ENCODE measurements at places on chromosomes 12 and 14. TPM values are rescaled to one million over a fixed set of nuclear protein-coding genes. Genes with fewer than 3 reads are reported as not detected.
A peak's percentile ranks its signal among the peaks of the same experiment; 100 is the strongest.

DNA sequence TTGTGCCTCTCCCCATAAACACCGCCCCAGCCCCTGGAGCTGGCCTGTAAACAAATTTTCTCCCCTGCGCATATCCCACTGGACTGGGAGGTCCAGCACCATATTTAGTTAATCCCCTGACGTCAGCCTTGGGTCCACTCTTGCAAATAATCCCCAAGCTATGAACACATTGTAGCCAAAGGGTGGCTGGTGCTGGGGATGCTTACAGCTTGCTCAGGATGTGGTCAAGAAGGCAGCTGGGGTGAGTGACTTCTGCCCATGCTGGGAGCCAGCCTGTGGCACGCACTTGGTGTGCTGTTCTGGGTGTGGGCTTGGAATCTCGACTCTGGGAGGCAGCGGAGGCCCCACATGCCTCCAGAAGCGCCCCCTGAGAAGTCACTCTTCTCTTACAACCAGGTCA is 32.1 kb downstream of the CMKLR1 start:
- DNase-seq = no peak

Gene THAP2
- total RNA-seq = 3.2 TPM

Gene CHFR
- 27.2 TPM for total RNA-seq

DNA sequence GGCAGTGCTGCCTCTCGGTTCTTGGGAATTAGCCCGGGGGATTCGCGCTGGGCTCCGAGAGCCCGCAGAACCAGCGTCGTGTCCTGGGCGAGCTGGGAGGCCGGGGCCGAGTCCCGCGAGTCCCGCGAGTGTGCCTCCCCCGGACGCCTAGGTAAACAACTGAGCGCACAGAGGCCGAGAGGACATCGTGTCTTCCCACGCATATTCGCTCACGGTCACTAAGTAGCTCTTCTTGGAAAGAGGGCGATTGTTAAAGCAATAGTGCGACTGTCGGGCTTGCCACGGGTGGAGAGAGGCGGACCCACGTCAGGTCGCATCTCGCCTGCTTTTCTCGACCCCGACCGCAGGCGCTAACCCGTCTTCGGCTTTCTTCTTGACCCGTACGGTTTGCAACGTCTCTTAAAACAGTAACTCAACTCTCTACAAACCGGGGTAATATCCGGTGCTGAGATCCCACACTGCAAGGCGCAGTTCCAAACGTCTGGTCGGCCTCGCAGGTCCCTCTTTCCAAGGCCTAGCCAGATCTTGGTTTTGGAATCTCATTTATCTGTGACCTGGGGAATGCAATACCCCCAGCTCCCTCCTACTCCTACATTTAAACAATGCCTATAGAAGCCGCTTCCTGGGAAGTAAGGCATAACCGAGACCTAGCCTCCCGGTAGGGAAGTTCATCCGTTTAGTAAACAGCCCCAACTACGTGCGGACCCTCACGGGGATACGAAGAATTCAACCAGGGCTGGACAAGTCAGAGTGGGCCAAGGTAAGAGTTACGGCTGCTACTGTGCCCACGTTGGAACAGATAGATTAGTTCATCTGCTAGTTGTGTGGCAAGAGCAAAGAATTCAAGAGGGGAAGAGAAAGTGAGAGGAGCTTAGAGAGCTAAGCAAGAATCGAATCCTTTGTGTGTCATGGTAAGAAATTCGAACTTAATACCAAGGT is 736 bp upstream of the PHLDA1 start:
- peak; percentile 91 for DNase-seq

DNA sequence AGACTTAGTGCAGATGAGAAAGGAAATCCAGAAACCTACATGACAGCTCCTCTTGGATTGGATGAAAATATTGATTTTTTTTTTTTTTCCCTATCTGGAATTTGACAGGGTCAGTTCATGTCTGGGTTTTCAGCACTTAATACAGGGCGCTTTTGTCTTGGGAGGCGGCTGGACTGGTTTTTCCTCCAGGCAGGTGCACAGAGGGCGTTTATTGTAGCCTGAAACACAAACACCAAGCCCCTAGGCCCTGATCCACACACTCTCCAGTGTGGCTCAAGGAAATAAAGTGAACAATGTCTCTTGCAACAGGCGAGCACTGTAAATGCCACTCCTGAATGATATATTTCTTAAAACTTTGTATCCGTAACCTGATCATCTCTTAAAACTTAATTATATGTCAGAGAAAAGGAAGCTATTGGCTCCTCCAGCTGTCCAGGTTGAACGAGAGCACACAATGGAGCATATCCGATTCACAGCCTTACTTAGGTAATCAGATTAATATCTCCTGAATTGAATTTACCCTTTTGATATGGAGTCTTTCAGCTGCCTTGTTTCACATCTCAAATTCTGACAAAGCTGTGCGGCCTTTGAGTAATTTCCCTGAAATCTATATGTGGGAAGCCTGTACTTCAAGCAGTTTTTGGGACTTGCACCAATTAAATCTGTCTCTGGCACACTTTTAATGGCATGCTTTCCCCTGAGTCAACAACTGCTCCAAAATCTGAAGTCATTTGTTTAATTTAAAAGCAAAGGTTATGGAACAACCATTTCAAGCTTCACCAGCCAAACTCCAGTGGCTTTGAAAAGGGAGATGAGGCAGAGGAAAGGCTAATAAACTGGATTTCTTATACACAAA is 485.7 kb downstream of the ZFP36L1 start:
- no peak for DNase-seq

Gene FRMD6
- total RNA-seq = 145 TPM

GRCh38 chr14:104685998-104686610 is 3.3 kb upstream of the INF2 start:
- no peak for DNase-seq

Gene AKAP3
- 1.4 TPM for total RNA-seq

- DNase-seq = peak; percentile 67
These were observed 72.4 kb downstream of the RASSF3 start for GRCh38 chr12:64682572-64683277.

DNA sequence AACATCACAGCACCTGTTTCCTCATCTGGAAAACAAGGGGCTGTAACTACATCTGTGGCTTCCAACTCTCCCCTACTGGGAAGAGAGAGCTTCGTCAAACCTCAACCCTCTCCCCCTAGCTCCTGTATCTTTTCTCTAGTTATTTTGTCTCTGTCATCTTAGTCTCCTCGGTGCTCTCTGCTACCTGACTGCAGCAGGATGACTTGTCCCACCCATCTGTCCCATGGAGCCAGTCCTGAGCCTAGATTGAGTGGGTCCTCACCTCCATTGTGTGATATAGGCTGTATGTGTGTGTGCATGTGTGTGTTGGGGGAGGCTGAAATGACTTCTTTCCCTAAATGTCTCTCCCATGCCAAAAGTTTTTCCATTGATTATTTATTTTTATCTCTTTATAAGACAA is 177.3 kb downstream of the EMP1 start:
- no peak for DNase-seq

- no peak for DNase-seq
These were observed 99.6 kb downstream of the APAF1 start for GRCh38 chr12:98744680-98745079.

DNA sequence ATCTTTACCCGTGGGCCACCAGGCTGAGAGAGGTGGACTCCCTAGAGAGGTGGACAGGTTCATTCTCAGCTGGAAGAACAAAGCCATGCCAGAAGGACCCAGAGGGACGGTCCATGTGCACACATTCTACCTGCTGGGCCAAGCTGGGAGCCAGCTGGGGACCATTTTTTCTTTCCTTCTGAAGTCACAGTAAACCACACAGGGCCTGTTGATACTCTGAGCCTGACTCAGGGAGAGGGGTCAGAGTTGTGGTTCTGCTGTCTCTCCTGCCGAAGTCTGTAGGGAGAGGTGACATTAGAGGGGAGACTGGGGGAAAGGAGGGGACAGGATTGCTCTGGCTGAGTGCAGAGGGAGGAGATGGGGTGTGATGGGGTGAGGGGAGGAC is 148.6 kb downstream of the TSPAN9 start:
- no peak for DNase-seq

Data from lower leg skin (tissue), 4 donors.